ENCODE measurements at places on chromosomes 2 and 18.

DNA sequence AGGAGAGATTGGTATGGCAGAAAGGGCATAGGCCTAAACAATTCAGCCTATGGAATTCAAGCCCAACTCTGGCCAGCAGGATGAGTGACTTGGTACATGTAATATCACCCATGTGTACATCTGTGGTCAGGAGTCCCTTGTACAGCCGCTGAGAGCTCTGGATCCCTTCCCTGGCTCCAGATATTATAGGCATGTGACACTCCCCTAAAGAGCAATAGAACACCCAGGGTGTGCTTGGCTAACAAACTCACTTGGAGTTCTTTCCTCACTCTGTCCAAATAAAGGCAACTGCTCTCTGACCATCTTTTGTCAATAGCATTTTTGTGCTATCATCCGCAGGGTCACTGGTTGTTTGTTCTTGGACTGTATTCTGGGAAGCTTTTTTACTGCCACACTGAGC is 197.4 kb upstream of the NCKAP5 start:
- DNase-seq, result no peak

DNA sequence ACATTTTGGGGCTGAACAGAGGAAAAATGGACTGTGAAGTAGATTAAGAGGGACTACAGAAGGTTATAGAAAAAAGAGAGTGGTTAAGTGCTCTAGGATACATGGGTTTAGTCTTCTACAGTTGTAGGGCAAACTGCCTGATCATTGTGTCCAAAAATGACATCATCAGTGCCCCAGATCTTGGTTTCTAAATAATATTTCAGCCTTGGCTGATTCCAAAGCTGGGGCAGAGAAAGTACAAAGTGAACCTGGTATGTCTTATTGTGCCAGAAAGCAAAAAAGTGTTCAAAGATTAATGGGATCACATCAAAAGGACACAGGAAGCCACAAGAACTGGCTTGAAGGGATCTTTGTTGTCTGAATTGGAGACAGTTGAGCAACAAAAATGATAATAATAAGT is 97.1 kb upstream of the ZNF521 start:
- no peak for DNase-seq

DNA sequence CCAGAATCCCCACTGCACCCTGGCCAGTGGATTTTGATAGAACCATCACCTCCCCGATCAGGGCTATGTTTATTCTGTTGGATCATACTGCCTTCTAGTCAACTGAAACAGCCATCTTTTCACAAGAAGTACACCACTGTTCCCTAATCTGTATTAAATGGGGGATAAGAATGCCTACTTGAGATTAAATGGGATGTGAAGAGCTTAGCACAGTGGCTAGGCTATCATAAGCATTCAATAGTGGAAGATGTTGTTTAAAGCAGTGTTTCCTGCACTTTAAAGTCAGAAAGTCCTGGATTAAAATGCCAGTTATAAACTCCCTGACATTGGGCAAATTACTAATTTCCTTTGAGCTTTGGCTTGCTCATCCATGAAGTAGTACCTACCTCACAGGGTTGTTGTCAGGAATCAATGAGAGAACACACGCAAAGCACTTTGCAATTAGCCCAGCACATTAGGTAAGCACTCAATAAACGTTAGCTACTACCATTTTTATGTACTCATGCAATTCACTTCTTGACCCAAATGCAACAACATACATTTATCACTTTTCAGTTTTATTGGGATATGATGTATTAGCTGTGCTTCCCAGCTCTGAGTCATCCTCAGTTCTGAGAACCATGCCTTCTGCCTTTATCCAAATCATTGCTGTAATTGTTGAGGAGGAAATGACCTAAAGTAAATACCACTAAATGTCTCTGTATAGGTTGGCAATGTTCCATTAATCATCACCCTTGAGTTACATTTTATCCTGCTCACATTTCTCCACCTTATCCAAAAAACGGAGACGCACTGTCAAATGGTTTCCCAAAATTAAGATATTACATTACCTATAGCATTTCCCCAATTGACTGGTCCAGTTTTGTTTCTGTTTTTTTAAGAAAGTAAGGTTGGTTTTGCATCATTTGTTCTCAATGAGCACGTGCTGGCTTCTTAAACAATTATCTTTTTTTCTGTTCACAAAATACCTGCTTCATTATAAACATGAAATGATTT is 2.1 kb downstream of the TMEM247 start:
- DNase-seq, result peak; percentile 85

GRCh38 chr2:67057901-67058703 is 339.0 kb upstream of the ETAA1 start:
- DNase-seq, result peak; percentile 14
